ENCODE measurements at places on chromosomes 5 and 9.

DNA sequence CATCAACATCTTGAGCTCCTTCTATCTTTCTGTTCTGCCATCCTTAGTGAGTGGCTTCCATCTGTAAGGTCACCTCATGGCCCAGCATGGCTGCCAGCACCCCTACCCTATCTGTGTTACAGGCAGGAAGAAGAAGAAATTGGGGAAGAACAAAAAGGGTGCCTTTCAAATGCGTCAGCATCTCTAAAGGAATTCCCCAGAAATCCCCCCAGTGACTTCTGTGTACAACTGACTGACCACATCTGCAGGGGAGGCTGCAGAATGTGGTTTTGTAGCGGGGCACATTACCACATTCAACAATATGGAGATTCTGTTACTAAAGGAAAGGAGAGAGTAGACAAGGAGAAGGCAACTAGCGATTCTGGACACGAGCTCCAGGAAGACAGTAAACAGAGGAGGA lies 40.1 kb downstream of the ALG2 start:
- no peak for DNase-seq

- DNase-seq, result no peak
These were observed 15.7 kb downstream of the SPATA9 start for GRCh38 chr5:95667061-95667618.

DNA sequence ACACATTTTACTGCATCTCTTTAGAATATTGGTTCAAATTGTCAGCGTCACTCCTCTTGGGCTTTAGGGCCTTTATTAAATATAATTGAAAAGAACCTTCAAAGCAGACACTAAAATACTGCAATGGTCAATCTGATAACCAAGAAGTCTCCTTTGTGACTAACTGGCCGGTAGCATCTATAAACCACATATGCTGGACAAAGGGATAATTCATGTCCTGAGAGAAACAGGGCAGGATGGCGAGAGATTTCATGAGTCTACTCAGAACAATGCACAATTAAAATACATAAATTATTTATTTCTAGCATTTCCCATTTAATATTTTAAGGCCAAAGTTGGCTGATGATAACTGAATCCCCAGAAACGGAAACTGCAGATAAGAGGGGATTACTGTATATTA lies 1083.4 kb upstream of the CDH18 start:
- no peak for DNase-seq

GRCh38 chr5:114101153-114101552 lies 260.7 kb upstream of the KCNN2 start:
- no peak for DNase-seq

All from NCI-H1048 (cell line).